ENCODE measurements at places on chromosomes 7 and 10. TPM values are rescaled to one million over a fixed set of nuclear protein-coding genes. Genes with fewer than 3 reads are reported as not detected.

DNA sequence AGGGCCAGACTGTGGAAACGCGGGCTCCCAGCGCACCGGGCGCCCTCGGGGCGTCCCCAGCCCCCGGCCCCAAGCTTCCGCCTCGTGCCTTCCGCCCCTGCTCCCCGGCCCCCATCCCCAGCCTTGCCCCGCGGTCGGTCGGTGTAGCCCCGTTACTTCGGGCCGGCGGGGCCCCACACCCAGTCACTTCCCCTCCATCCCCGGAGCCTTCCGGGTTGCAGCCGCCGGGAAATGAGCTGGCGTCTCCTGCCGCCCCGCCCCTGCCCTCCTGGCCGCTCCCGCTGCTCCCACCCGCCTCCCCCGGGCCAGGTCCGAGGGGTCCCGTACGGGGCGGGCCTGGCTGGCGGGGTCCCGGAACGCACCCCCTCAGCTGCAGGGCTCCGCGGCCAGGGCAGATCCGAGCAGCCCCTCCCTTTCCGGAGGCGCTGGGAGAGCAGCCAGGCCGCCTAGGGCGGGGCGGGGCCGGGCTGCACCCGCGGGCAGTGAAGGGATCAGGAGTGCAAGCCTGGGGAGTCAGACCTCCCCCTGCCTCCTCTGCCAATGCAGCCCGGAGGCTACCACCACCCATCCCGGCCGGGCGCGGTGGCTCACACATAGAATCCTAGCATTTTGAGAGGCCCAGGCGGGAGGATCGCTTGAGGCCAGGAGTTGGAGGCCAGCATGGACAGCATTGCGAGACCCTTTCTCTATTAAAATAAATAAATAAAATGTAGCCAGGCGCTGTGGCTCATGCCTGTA is 709 bp downstream of the ARPC1B start:
- H3K27ac ChIP-seq: peak overlapping the region; percentile 86
- no peaks in the 10 kb centered on the region for H3K36me3 ChIP-seq
- peaks cover 25% of the 10 kb centered on the region for H3K4me1 ChIP-seq
- peak overlapping the region; percentile 88 for H3K4me3 ChIP-seq
- H3K27me3 ChIP-seq: no peaks in the 10 kb centered on the region

DNA sequence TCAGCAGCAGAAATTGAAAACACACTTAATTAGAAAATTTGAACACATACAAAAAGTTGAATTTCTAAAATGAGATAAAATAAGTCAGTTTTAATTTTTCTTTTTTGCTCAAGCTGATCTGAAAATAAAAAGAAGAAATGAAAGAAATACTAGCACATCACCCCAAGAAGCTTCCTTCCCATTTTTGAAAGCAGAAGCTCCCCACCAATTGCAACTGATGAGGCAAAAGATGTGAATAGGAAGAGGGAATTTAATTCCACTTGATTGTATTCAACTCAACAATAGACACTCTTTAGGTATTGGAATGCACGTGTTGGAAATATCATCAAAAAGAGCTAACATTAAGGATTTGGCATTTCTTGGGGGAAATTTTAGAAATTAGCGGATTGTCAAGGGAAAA is 175.8 kb downstream of the TRIL start:
- H3K4me3 ChIP-seq: no peak overlapping the region
- H3K36me3 ChIP-seq: no peaks in the 10 kb centered on the region
- peaks cover 28% of the 10 kb centered on the region for H3K4me1 ChIP-seq
- H3K27ac ChIP-seq: no peak overlapping the region

GRCh38 chr7:46072722-46073121 is 151.7 kb upstream of the IGFBP3 start:
- no peaks in the 10 kb centered on the region for H3K4me1 ChIP-seq
- H3K27me3 ChIP-seq: no peaks in the 10 kb centered on the region
- H3K4me3 ChIP-seq: no peak overlapping the region
- no peak overlapping the region for H3K27ac ChIP-seq

DNA sequence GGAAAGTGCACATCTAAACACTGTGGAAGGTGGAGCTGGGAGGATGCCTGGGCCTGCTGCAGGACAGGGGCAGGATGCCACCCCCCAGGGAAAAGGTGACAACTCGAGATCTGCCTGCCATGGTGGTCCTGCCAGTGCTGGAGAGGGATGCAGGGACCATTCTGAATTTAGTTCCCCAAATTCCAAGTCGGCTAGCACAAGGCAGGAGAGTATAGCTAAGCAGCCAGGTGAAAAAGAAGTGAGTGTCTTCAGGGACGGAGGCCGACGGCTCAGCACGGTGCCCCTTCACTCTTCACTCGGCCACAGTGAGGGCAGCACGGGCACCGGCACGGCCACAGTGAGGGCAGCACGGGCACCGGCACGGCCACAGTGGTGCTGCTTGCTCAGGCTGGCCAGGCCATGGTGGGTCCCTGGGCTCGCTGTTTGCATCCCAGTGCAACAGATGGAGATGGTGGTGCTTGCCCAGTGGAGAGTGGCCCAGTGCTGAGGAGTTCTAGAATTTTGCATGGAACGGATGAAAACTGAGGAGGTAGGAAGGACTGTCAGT is 161.3 kb upstream of the SHH start:
- peaks cover 5% of the 10 kb centered on the region for H3K27me3 ChIP-seq
- no peak overlapping the region for H3K4me3 ChIP-seq
- DNase-seq: no peak
- no peaks in the 10 kb centered on the region for H3K36me3 ChIP-seq

DNA sequence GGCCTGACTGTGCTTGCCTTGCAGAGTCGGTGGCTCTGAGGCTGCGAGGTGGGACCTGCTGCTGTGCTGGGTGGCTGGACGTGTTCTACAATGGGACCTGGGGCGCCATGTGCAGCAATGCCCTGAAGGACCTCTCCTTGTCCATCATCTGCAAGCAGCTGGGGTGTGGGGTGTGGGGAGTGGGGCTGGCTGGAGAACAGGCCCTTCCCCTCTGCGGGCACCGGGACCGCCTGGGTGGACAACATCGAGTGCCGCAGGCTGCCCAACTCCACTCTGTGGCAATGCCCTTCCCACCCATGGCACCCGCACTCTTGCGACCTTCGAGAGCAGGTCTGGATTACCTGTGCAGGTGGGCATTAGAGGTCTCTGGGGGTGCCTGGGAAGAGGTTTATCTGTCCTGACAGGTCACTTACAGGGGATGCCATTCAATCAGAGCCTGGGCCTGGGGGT is 10.9 kb downstream of the SCART1 start:
- H3K36me3 ChIP-seq: no peaks in the 10 kb centered on the region
- no peak overlapping the region for H3K4me3 ChIP-seq
- H3K27ac ChIP-seq: no peak overlapping the region
- DNase-seq: no peak
- no peaks in the 10 kb centered on the region for H3K4me1 ChIP-seq

Gene ACBD5
- 30.7 TPM for total RNA-seq

Gene HHEX
- 13.0 TPM for total RNA-seq

DNA sequence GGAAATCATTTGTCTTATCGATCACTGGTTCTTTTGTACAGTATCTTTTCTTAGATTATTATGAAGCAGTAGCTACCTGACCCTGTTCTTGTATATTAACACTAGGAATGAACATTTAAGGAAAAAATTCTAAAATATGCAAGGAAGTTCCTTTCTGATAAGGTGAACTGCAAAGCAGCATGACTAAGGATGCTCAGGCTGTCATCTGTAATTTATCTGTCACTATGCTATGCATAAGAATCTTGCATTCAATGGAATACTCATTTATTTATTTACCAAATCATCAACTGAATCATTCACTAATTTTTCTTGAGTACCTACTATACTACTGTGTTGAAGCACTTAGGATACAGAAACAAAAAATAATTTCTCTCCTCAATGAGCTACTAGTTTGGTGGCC is 5.8 kb downstream of the GSDME start:
- H3K4me1 ChIP-seq: peaks cover 12% of the 10 kb centered on the region
- DNase-seq: no peak
- H3K27me3 ChIP-seq: no peaks in the 10 kb centered on the region
- no peak overlapping the region for H3K27ac ChIP-seq
- no peak overlapping the region for H3K4me3 ChIP-seq

DNA sequence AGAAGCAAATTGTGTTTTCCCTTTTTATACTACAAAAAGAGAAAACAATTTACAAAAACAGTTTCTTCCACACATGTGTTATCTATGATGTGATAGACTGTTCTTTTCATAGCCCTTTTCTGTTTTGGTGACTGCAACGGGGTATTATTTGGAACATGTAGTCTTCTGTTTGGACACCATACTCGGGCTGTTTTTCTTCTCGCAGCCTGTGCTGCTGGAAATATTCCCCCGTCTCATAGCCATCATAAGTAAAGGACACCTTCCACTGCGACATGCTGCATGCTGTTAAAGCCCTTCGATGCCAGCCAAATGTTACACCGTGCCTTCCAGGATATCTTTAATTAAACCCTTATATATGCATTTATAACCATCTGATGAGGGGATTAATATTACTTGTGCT is 222.4 kb downstream of the BICC1 start:
- no peaks in the 10 kb centered on the region for H3K27me3 ChIP-seq
- no peak overlapping the region for H3K4me3 ChIP-seq
- H3K27ac ChIP-seq: no peak overlapping the region
- no peaks in the 10 kb centered on the region for H3K4me1 ChIP-seq

Gene HOXA11
- 6.4 TPM for total RNA-seq

Measured in hepatocyte (in vitro differentiated cells).